CD4-positive, alpha-beta T cell (primary cell): ENCODE measurements at places on chromosomes 2 and 18.

GRCh38 chr2:106523976-106524665, 37.0 kb downstream of the CD8B2 start:
- DNase-seq = no peak

DNA sequence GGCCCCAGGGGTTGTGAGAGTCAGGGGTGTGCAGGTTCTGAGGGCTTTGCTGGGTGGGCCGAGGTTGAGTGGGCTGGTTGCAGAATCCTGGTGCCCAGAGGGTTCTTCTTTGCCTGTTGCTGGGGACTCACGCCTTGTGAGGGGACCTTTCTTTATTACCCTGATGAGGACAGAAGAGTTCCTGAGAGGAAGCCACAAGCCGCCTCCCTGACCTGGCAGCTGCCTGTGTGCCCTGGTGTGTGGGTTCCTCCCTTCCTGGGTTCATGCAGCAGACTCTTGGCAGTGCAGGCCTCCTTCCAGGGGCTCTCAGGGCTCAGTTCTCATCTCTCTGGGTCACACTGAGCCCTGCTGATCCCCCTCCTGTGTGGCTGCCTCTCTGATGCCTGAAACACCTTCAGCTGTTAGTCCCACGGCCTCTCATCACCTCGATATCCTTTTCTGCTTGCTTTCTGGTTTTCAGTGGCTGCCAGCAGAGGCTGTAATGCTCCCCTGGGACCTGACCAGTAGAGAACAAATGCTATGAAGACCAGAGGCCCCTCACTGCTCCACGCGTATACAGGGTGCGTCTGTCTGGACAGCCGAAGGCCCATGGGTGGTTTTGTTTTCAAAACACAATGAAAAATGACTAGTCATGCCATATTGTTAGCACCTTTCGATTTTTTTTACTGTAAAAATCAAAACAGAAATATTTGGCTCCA, 191.3 kb downstream of the AGAP1 start:
- DNase-seq = no peak

GRCh38 chr2:26913606-26913998, 56.8 kb upstream of the MAPRE3 start:
- DNase-seq = no peak

DNA sequence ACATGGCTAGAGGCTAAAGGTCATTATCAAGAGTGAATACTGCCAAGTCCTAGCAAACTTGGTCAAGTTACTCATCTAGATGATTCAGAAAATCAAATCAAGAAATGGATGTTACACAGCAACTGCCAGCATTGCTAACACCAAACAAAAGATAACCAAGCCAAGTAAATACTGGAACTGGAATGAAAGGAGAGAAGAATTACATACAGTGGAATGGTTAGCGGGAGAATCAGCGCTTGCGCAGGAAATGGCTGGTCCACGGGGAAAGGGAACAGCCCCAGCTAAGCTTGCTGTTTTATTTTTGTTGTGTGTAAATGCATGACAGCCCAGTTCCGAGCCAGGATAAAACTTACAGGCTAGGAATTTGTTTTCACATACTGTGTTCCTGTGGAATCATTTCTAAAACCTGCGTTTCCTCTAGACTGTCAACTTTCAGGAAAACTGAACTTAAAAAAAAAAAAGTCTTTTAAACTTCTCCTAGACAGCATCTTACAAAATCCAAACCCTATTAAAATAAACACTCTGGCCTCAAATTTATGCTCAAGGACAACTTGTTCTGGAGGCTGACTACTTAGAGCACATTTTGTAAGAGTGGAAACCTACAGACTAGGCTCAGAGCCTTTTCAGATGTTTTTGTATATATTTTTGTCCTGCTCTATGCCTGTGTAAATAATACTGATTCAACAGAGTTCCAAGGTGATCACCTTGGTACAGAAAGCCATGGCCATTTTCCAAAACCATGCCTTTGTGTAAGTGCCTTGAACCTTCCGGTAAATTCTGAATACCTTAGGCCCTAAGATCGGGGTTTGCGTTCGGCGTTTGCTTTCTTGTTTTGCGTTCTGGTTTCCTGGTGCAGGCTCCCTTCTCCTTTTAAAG, 30.7 kb upstream of the TXNDC2 start:
- no peak for DNase-seq

GRCh38 chr2:9735335-9735734, 104.5 kb upstream of the YWHAQ start:
- peak; percentile 27 for DNase-seq

DNA sequence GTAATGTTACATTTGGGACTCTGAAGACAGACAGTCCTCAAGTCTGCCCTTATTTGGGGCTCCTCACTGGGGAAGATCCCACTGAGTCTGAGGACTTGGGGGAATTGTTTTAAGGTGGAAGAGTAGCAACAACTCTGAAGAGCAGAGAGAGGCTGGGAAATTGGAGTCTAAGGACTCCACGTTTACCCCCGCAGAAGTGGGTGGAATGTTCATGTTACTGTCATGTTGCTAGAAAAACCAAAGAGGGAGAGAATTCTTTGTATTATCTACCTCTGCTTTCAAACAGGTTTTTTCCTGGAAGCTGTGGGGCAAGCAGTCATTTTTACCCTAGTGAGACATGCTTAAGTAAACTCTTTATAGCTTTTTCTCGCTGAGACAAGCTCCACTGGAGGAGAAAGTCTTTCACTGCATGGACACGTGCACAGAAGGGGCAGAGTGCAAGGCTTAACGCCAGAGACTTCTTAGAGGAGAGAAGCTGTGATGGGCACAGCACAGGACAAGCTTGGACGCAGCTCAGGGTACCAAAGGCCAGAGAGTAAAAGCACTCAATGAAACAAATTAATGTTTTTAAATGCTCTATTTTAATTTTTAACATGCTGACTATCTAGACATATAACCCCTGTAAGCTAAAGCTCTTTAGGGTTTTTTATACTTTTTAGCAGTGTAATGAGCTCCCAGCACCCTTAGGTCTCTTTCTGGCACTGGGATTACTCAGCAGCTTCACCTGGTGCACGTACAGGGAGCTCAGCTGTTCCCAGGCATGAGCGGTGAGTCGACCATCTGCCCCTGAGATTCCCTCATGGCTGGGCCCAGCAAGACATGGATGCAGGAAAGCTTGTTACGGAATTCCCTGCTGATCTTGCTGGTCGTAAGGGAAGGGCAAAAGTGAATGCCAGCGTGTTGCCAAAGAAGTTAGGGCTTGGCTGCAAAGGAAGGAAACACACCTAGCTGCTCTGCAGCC, 54.5 kb upstream of the BIN1 start:
- DNase-seq = no peak

GRCh38 chr18:59132810-59133465, 6.7 kb upstream of the SEC11C start:
- DNase-seq = no peak

DNA sequence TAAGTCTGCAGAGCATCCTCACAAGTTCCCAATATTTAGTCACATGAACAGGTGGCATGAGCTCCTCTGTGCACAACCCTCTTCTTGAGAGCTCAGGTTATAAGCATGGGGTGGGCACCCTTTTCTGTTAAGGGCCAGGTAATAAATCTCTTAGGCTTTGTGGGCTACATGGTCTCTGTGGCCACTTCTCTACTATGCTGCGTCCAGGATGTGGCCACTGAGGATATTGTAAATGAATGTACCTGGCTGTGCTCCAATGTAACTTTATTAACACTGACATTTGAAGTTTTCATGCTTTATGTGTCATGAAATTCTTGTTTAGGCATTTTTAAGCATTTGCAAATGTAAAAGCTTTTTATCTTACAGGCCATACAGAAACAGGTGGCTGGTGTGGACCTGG, 116.8 kb upstream of the ST6GAL2 start:
- DNase-seq = no peak

DNA sequence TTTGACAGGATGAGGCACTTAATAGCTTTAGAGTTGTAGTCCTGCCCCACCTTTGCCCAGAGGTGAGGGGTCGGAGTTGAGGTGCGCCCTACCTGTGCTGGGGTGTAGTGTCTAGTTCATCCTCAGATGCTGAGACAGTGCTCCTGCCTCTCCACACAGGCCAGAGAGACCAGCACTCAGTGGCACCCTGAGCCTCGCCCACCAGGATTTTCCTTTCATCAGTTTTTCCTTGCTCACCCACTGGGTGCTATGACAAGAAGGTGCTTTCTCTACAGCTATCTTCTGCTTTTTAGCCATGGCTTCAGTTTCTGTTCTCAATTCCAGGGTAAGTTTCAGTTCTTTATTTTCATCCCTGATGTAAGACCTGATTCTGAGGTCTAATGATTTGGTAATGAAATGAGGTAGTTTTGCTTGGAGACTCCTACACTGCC, 16.8 kb upstream of the TMEM131 start:
- peak; percentile 51 for DNase-seq

DNA sequence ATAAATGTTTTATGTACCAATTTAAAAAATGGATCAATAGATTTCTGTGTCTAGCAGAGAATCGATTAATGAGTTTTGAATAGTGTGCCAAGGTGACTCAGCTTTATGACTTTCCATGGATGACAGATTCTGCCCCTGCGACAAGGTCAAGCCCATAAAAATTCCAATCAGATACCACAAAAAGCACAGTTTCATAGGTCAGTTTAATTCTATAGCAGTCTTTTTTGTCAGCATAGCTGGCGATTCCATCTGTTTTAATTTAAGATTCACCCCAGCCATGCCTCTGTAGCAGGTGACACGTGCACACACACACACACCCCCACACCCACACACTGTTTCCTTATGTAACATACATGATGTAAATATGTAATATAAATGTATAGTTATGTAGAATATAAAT, 28.9 kb downstream of the RAB31 start:
- DNase-seq = no peak

DNA sequence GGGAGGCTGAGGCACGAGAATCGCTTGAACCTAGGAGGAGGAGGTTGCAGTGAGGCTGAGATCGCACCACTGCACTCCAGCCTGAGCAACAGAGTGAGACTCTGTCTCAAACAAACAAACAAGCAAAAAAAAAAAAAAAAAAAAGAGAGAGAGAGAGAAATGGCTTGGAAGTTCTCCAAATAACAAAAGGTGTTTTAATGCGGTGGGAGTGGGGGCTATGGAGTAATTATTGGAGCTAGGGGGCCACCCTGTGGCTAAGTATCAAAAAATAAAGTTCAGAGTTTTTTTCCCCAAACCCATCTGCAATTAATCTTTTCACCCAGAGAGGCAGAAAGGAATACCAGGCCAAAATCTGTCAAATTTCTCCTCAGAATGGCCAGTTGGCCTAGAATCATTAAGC, 23.0 kb upstream of the CEP68 start:
- peak; percentile 41 for DNase-seq
